ENCODE measurements at places on chromosomes 7 and 10.
A peak's percentile ranks its signal among the peaks of the same experiment; 100 is the strongest.

- DNase-seq: no peak
These were observed 58.6 kb downstream of the SLK start for GRCh38 chr10:104025524-104025923.

- no peak for DNase-seq
These were observed 53.9 kb upstream of the SEPHS1 start for GRCh38 chr10:13402021-13402420.

GRCh38 chr10:132855889-132856288 lies 69.9 kb upstream of the NKX6-2 start:
- DNase-seq: no peak

GRCh38 chr7:23915236-23915635 lies 205.2 kb downstream of the STK31 start:
- DNase-seq: no peak

DNA sequence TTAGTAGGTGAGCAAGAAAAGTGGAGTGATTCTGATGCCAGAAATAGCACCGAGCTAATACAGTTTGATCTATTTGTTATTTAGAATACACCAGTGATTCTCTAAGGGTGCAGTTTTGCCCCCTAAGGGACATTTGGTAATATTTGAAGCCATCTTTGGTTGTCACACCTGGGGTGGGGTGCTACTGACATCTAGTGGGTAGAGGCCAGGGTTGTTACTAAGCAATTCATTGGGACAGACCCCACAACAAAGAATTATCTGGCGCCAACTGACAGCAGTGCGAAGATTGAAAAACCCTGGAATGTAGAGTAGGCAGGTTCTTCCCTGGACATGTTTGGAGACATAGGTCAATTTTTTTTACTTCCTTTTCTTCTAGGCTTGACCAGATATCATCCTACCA lies 14.6 kb downstream of the PALS2 start:
- DNase-seq: peak; percentile 55

GRCh38 chr10:105239311-105240219 lies 598.5 kb downstream of the SORCS3 start:
- no peak for DNase-seq

GRCh38 chr10:80436446-80437098 lies 17.5 kb upstream of the TSPAN14 start:
- DNase-seq: no peak

DNA sequence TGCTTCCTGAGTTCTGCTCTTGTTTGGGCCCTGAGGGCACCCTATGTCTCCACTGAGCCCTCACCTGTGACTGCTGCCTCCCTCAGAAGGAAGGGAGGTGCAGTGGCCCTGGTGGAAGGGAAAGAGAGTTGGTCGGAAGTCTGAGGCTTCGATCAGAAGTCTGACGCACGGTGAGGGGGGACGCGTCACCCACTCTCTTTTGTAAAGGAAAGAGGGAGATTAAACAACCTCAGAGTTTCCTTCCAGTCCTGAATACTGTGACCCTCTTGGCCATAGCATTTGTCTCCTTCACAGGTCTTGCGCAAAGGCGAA lies 31.4 kb upstream of the TRIM8 start:
- no peak for DNase-seq

DNA sequence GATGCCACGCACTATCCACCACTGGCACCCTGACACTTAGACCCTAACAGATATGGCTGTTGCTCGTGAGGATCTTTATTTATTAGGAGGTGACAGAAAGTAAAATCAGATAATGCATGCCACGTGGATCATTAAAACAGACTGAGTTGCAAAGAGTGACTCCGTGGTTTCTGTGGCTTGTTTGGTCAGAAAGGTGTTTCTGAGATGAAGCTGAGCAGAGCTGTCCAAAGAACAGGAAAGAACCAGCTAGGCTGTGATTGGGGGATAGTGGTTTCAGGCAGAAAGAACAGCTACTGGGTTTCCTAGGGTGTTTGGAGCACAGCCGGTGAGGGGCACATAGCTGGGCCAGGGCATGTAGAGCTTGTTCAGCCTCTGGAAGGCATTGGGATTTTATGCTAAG lies 34.4 kb downstream of the CSGALNACT2 start:
- no peak for DNase-seq

DNA sequence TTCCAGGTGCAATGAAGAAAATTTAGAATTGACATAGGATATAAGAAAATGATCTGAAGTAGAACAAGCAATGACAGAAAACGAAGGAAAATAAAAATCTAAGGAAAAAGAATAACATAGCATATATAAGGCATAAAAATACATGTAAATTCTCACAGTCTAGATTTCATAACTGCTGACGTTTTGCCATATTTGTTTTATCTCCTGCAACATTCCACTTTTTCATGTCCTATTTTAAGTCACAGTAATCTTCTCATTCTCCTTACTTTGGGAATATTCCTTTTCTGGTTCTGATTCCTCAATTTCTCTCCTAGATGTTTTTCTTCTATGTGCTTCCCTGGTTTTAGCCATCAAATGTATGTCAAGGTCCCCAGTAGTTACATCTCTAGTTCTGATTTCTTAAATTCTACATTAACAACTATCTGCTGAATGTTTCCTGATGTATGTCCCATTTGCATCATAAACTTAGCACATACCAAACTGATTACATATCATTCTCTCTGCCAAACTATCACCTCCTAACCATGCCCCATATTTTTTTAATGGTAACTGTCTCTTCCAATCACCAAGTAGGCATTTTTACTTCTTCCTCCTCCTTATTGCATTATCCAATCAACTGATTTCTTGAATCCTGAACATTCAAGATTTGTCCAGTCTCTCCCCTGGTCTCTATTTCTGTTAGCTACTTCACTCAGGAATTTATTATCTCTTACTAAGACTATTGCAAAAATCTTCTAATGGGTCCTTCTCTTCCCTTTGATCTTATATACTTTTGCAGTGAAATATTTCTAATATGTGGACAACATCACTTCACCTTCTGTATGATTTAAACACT lies 171.3 kb downstream of the DNAJC1 start:
- DNase-seq: no peak

- DNase-seq: peak; percentile 95
These were observed 63.9 kb upstream of the AHR start for GRCh38 chr7:17234398-17235031.

DNA sequence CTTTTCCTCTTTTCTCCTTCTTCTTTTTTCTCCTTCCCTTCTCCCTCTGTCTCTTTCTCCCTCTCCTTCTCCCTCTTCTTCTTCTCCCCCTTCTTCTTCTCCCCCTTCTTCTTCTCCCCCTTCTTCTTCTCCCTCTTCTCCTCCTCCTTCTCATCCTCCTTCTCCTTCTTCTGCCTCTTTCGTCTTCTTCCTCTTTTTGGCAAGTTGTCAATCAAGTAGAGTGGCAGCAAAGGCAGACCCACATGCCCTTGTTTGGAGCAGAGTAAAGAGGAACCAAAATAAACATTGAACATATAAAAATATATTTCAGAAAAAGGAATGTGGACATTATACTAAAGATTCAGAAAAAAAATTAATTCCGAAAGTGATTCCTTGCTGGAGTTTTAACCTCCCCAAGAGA lies 59.6 kb upstream of the ZNF33B start:
- no peak for DNase-seq

DNA sequence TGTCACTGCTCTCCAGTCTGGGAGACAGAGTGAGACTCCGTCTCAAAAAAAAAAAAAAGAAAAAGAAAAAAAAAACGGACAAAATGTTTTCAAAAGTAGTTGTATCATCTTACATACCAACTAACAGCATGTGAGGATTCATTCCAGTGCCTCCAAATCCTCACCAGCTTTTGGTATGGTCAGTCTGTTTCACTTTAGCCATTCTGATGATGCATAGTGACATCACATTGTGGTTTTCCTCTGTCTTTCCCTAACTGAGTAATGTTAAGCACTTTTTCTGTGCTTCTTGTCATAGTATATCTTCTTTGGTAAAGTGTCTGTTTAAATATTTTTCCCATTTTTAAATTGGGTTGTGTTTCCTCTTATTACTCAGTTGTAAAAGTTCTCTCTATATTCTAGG lies 251.4 kb upstream of the CTBP2 start:
- peak; percentile 11 for DNase-seq

GRCh38 chr10:68792115-68792514 lies 35.2 kb upstream of the STOX1 start:
- DNase-seq: no peak

DNA sequence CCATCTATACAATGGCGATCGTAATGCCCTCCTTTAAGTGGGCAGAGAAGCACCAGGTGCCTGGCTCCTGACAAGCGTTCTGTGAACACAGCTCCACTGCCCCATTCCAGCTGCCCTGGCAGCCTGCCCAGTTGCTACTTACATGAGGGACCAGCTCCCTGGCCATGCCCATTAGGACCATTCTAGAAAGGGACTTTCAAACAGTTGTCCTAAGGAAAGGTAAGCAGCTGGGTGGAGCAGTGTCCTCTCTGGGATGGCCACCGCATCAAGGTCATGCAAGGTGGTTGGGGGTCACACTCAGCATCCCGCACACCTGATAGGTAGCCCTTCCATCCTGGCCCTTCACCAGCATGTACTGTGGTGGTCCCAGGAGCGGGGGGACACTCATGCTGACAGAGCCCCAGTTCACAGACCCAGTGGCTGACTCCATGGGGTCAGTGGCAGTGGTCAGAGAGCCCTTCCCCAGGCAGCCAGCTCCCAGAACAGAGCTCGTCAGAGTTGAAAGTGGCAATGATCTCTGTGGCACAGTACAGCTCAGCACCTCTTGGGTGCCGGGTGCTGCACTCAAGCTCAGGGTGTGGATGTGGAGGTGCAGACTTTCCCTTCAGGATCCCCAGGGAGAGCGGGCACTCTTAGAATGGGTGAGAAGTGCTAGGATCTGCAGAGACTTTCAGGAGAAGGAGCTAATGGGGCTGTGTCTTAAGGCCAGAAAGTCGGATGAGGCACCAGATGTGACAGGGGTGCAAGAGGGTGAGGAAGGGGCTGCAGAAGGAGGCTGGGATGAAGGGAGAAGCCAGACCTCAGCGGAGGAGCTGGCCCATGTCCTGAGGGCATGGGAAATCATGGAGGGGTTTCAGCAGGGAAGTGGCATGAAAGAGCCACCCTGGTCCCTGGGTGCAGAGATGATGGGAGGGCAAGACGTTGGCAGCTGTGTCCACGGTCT lies 10.9 kb downstream of the MMRN2 start:
- no peak for DNase-seq

DNA sequence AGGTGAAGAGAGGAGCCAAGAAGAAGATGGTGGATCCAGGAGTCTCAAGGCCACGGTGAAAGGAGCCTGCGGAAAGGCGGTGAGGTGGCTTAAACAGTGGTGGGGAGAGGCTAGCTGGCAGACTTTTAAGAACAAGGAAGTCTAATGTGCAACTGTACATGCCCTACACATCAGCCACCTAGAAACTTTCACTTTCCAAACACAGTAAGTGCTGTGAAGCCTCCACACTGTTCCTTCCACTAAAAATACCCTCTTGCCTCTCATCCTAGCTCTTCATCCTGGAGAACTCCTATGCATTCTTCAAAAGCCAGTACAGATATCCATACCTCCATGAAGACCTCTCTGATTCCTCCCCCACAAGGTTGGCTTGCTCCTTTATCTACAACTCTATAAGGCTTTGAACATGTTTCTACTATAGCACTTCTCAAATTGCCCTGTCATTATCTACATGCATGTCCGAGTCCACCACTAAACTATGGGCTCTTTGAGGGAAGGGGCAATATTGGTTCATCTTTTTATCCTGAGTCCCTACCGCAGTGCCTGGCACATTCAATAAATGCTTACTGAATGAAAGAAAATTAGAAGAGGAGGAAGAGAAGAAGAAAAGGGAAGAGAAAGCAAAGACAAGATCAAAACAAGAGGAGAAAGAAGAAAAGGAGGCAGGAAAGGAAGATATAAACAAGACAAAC lies 54.2 kb downstream of the DNAJC12 start:
- no peak for DNase-seq

GRCh38 chr7:85376589-85376988 lies 189.7 kb upstream of the SEMA3D start:
- no peak for DNase-seq

- DNase-seq: no peak
These were observed 18.9 kb downstream of the JMJD1C start for GRCh38 chr10:63446716-63447440.

- DNase-seq: no peak
These were observed 33.5 kb upstream of the RNF148 start for GRCh38 chr7:122736183-122736582.

- DNase-seq: no peak
These were observed 34.0 kb downstream of the DKK1 start for GRCh38 chr10:52348037-52348564.

DNA sequence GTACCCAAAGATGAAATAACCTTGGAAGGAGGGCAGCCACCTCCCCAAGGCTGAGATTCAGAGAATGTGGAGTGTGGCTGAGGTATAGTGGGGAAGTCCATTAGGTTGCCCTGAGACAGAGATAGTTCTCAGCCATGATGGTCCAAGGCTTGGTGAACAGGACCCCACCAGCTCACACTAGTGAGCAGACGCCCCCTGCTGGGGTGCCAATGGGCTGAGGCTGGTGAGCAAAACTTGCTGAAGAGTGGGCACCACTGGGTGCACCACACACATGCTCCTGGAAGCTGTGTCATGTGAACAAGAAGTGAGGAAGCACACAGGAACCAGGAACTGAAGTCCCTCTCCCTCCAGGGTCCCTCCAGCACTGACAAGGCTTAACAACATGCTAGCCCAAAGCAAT lies 8.9 kb downstream of the FBXL13 start:
- DNase-seq: peak; percentile 62

DNA sequence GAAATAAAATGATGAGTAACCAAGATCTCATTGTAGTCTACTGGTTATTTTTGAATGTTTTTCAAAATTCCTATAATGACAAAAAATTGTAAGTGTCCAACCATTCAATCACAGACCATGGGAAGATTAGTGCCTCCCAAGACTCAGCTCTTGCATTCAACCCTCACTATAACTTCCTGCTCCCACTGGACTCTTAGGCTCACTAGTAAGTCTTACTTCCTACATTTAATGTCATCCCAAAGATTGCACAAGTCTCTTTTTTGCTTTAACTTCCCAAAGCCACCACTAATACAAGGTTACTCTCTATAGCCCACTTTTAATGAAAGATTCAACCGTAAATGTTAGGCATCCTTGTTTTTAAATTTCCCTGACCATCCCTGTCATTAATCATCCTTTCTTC lies 111.9 kb upstream of the NRBF2 start:
- no peak for DNase-seq

GRCh38 chr7:34780546-34780945 lies 122.5 kb downstream of the NPSR1 start:
- DNase-seq: no peak

- DNase-seq: no peak
These were observed 59.5 kb downstream of the RGS10 start for GRCh38 chr10:119483001-119483400.

DNA sequence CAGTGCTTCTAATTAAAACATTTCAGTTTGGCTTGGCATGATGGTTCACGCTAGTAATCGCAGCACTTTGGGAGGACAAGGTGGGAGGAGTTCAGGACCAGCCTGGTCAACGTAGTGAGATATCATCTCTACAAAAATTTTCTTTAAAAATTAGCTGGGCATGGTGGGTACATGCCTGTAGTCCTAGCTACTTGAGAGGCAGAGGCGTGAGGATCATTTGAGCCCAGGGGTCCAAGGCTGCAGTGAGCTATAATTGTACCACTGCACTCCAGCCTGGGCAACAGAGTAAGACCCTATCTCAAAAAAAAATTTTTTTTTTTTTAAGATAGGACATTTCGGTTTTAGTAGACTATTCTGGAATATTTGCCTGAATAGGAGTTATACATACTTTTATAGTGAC lies 12.4 kb downstream of the HBP1 start:
- DNase-seq: no peak

- DNase-seq: peak; percentile 12
These were observed 31.0 kb upstream of the MKI67 start for GRCh38 chr10:128156999-128157755.

GRCh38 chr10:85603151-85603940 lies 763.2 kb downstream of the GRID1 start:
- DNase-seq: no peak

Data from SW480 (cell line).